ENCODE measurements at places on chromosomes 12 and 14.
A peak's percentile ranks its signal among the peaks of the same experiment; 100 is the strongest.

GRCh38 chr14:98198385-98198784, 1073.6 kb downstream of the BCL11B start:
- H3K4me3 ChIP-seq = peak overlapping the region; percentile 30
- DNase-seq = peak; percentile 70
- H3K27ac ChIP-seq = peak overlapping the region; percentile 39
- H3K36me3 ChIP-seq = peaks cover 17% of the 10 kb centered on the region

DNA sequence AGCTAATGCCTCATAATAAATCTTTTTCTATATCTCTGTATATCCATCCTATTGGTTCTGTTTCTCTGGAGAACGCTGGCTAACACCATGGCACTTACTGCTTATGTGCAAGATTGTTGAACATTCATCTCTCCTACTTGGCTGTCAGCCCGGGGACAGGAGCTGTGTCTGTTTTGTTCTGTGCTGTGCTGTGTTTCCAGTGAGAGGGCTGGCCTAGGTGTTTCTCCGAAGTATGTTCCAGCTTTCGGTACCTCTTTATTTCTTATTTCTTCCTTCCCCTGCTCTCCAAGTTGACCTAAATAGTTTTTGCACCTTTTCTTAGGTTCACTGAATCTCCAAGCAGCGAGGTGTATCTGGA, 18.8 kb upstream of the NR4A1 start:
- peaks cover 62% of the 10 kb centered on the region for H3K27me3 ChIP-seq
- H3K4me1 ChIP-seq = peaks cover 33% of the 10 kb centered on the region
- H3K4me3 ChIP-seq = peak overlapping the region; percentile 43
- peak overlapping the region; percentile 25 for H3K27ac ChIP-seq
- no peaks in the 10 kb centered on the region for H3K36me3 ChIP-seq

- no peak for DNase-seq
- H3K4me3 ChIP-seq = no peak overlapping the region
- H3K4me1 ChIP-seq = no peaks in the 10 kb centered on the region
These were observed 178.0 kb downstream of the RPAP3 start for GRCh38 chr12:47527816-47528215.

- no peaks in the 10 kb centered on the region for H3K4me1 ChIP-seq
- no peak for DNase-seq
- no peak overlapping the region for H3K27ac ChIP-seq
- no peak overlapping the region for H3K4me3 ChIP-seq
These were observed 44.2 kb downstream of the OTOGL start for GRCh38 chr12:80143537-80143936.

GRCh38 chr12:51976376-51977160, 25.1 kb downstream of the ACVR1B start:
- H3K27me3 ChIP-seq = peaks cover 3% of the 10 kb centered on the region
- DNase-seq = no peak
- H3K4me1 ChIP-seq = peaks cover 57% of the 10 kb centered on the region

DNA sequence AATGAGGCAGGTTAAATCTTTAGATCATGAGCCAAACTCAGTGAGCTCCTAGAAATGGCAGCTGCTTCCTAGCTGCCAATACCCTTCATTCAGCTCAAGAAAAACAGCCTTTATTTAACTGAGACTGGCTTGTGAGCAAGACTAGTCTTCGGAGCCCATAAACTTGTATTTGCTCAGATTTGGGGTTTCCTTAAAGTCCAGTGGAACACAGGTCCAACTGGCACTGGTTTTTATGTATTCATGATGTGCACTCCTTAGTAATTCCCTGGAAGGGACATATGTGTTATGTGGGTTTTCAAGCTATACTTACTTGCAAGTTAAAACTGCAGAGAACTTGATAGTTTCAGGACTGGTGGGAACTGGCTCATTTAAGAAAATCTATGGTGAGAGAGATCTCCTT, 380.1 kb upstream of the TMEM132C start:
- H3K27me3 ChIP-seq = no peaks in the 10 kb centered on the region
- H3K36me3 ChIP-seq = no peaks in the 10 kb centered on the region
- H3K4me3 ChIP-seq = no peak overlapping the region
- DNase-seq = no peak
- H3K27ac ChIP-seq = no peak overlapping the region

DNA sequence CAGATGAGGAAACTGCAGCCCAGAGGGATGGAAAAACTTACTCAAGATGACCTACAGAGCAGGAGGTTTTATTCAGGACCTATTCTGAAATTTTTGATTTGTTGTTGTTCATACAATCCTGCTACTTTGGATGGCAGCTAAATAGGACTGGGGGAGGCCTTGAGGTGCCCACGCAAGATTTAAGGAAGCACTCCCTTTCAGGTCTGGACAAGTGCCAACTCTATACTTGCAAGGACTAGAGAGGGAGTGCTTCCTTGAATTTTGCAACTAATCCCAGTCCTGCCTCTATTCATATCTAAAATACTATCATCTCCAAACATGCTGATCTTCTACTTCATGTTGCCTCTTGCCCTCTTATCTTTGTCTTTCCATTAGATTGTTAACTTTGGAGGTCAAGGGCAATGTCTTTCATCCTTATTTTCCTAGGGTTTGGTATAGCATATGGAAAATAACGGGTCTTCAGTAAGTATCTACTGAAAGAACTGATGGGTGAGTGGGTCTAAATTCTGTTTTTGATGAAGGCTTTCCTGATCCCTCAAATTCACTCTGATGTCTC, 28.6 kb upstream of the PPM1H start:
- no peak for DNase-seq
- H3K4me1 ChIP-seq = no peaks in the 10 kb centered on the region
- H3K4me3 ChIP-seq = no peak overlapping the region

DNA sequence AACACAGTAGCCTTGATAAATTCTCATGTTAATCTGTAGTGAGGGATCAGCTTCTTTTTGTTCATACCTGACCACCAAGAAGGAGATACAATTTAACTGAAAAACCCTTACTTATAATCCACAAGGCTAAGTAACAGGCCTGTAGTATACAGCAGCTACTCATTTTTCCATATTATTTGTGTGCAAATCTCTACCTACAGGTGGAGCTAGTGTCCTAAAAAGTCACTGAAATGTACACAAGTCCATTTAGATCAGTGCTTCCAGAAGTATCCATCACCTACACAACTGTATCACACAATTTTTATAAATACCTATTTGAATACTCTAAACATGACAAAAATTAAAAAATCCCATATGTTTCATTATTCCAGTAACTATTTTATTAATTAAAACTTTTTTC, 173.2 kb downstream of the SLC35F4 start:
- no peaks in the 10 kb centered on the region for H3K36me3 ChIP-seq
- no peaks in the 10 kb centered on the region for H3K27me3 ChIP-seq
- H3K4me1 ChIP-seq = no peaks in the 10 kb centered on the region
- no peak for DNase-seq

- no peak for DNase-seq
- no peak overlapping the region for H3K4me3 ChIP-seq
- no peaks in the 10 kb centered on the region for H3K4me1 ChIP-seq
- peaks cover 17% of the 10 kb centered on the region for H3K27me3 ChIP-seq
- no peak overlapping the region for H3K27ac ChIP-seq
These were observed 23.6 kb downstream of the BDKRB1 start for GRCh38 chr14:96279564-96279963.

GRCh38 chr14:62030387-62030786, 268.2 kb downstream of the SNAPC1 start:
- H3K27ac ChIP-seq = no peak overlapping the region
- no peak overlapping the region for H3K4me3 ChIP-seq
- H3K27me3 ChIP-seq = peaks cover 4% of the 10 kb centered on the region
- H3K36me3 ChIP-seq = no peaks in the 10 kb centered on the region
- no peaks in the 10 kb centered on the region for H3K4me1 ChIP-seq
- DNase-seq = no peak

DNA sequence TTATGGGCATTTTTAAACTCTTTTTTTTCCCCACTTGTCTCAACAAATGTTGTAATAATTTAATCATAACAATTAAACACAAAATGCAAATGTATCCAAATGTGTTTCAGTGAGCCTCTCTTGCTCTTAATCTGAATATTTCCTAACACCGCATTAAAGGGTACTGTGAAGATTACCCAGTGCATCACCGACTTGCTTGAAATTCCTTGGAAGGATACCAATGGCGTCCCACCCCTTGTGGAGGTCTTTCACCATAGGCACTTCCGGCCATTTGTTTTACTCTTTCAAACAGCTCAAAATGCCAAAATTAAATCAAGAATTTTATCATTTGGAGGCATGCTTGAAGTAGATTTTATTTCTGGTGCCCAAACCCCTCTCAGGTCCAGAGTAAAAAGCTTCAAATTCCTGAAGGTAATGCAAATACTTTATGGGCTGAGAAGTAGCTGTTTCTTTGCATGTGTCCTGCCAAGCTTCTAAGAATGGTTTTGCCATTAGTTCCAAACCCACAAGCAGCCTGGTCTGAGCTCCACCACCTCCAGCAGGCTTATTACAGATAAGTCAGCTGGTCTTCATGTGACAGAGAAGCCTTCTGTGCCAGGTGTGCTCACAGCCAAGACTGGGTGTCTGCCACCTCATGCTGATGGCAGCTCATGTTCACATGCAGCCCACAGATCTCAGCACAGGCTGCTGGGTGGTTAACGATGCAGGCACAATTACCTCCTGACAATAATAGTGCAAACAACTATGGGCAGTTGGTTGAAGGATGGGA, 16.4 kb upstream of the NUDT4 start:
- H3K27me3 ChIP-seq = no peaks in the 10 kb centered on the region
- peaks cover 20% of the 10 kb centered on the region for H3K4me1 ChIP-seq
- H3K4me3 ChIP-seq = no peak overlapping the region
- no peak for DNase-seq

- H3K27me3 ChIP-seq = no peaks in the 10 kb centered on the region
- no peak overlapping the region for H3K4me3 ChIP-seq
- peaks cover 11% of the 10 kb centered on the region for H3K4me1 ChIP-seq
- H3K27ac ChIP-seq = no peak overlapping the region
- DNase-seq = no peak
- peaks cover 20% of the 10 kb centered on the region for H3K36me3 ChIP-seq
These were observed 9.6 kb downstream of the ITPR2 start for GRCh38 chr12:26823390-26823789.

DNA sequence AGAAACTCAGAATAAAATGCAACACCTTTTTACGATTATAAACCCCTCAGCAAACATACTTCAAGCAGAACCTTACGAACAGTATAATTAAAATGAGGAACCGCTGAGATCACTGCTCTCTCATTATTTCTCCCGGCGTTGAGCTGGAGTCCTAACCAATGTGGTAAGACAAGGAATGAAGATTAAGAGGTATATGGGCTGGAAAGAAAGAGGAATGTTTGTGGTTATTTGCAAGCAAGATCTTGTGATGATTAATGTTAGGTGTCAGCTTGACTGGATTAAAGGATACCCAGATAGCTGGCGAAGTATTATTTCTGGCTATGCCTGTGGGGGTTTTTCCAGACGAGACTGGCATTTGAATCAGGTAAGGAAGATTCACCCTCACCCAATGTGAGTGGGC, 10.3 kb upstream of the ZNF84 start:
- H3K36me3 ChIP-seq = peaks cover 5% of the 10 kb centered on the region
- H3K4me3 ChIP-seq = no peak overlapping the region
- no peak overlapping the region for H3K27ac ChIP-seq
- H3K27me3 ChIP-seq = no peaks in the 10 kb centered on the region

- no peak overlapping the region for H3K27ac ChIP-seq
- peaks cover 6% of the 10 kb centered on the region for H3K4me1 ChIP-seq
- peaks cover 22% of the 10 kb centered on the region for H3K27me3 ChIP-seq
These were observed 20.8 kb upstream of the STRAP start for GRCh38 chr12:15861404-15861803.

- no peaks in the 10 kb centered on the region for H3K4me1 ChIP-seq
- H3K27ac ChIP-seq = no peak overlapping the region
- no peaks in the 10 kb centered on the region for H3K27me3 ChIP-seq
- H3K4me3 ChIP-seq = no peak overlapping the region
These were observed 182.7 kb downstream of the MYRFL start for GRCh38 chr12:70007687-70008086.

- DNase-seq = no peak
- peaks cover 8% of the 10 kb centered on the region for H3K27me3 ChIP-seq
- no peak overlapping the region for H3K4me3 ChIP-seq
- peaks cover 33% of the 10 kb centered on the region for H3K36me3 ChIP-seq
- H3K4me1 ChIP-seq = peaks cover 27% of the 10 kb centered on the region
These were observed 2.9 kb downstream of the DDX51 start for GRCh38 chr12:132140918-132141841.

- no peaks in the 10 kb centered on the region for H3K36me3 ChIP-seq
- no peak overlapping the region for H3K4me3 ChIP-seq
- no peaks in the 10 kb centered on the region for H3K4me1 ChIP-seq
- no peak for DNase-seq
- no peak overlapping the region for H3K27ac ChIP-seq
These were observed 54.1 kb upstream of the PIK3C2G start for GRCh38 chr12:18207266-18207665.

DNA sequence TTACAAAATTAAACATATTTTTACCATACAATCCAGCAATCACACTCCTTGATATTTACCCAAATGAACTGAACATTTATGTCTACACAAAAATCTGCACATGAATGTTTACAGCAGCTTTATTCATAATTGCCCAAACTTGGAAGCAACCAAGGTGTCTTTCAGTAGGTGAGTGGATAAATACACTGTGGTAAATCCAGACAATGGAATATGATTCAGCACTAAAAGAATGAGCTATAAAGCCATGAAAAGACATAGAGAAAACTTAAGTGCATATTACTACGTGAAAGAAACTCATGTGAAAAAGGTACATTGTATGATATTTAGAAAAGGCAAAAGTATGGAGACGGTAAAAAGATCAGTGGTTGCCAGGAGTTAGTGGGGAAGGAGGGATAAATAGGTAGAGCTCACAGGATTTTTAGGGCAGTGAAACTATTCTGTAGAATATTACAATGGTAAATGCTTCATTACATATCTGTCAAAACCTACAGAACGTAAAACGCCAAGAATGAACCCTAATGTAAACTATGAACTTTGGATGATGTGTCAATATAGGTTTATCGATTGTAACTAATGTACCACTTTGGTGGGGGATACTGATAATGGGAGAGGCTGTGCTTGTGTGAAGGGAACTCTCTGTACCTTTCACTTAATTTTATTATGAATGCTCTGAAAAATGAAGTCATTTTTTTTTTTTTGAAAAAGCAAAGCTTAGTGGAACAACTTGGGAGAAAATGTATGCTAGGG, 295.7 kb downstream of the CEP128 start:
- no peaks in the 10 kb centered on the region for H3K4me1 ChIP-seq
- no peak overlapping the region for H3K4me3 ChIP-seq
- DNase-seq = no peak
- H3K27ac ChIP-seq = no peak overlapping the region
- peaks cover 3% of the 10 kb centered on the region for H3K36me3 ChIP-seq
- H3K27me3 ChIP-seq = no peaks in the 10 kb centered on the region

GRCh38 chr12:125092872-125093680, 27.8 kb downstream of the AACS start:
- H3K27me3 ChIP-seq = no peaks in the 10 kb centered on the region
- H3K27ac ChIP-seq = no peak overlapping the region
- H3K4me1 ChIP-seq = no peaks in the 10 kb centered on the region
- no peak for DNase-seq

- H3K4me1 ChIP-seq = peaks cover 20% of the 10 kb centered on the region
- no peaks in the 10 kb centered on the region for H3K27me3 ChIP-seq
- H3K27ac ChIP-seq = no peak overlapping the region
- no peak for DNase-seq
These were observed 121.5 kb upstream of the ATF7IP start for GRCh38 chr12:14243941-14244340.

- no peak for DNase-seq
- peaks cover 49% of the 10 kb centered on the region for H3K4me1 ChIP-seq
- H3K27me3 ChIP-seq = peaks cover 5% of the 10 kb centered on the region
- no peaks in the 10 kb centered on the region for H3K36me3 ChIP-seq
These were observed 38.4 kb upstream of the PPP2R5C start for GRCh38 chr14:101723061-101723595.

GRCh38 chr14:73741876-73742519, 27.8 kb upstream of the PNMA1 start:
- peaks cover 83% of the 10 kb centered on the region for H3K4me1 ChIP-seq
- H3K4me3 ChIP-seq = peak overlapping the region; percentile 74
- peak overlapping the region; percentile 91 for H3K27ac ChIP-seq
- peak; percentile 64 for DNase-seq
- H3K27me3 ChIP-seq = no peaks in the 10 kb centered on the region

Data from activated naive CD4-positive, alpha-beta T cell treated with anti-CD3 and anti-CD28 coated beads, Interleukin-2, amount 10 ng/mL, durations not matched to agents 7 days and 5 days (primary cell).